ENCODE measurements at places on chromosomes 4 and X.

DNA sequence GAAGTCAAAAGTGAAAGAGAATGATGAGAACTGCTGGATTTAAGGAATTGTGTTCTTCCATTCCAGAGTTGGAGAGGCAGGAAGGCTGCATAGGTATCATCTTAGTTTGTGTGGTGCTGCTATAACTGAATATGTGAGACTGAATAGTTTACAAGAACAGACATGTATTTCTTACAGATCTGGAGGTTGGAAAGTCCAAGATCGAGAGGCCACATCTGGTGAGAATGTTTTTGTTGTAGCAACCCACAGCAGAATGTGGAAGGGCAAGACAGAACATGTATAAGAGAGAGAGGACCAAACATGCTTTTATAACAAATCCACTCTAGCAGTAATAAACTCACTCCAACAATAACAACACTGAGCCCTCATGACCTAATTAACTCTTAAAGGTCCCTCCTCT, 408.6 kb downstream of the FAM47B start:
- DNase-seq: no peak

- DNase-seq: no peak
Measured at GRCh38 chr4:118814058-118814457, 21.9 kb downstream of the SEC24D start.

DNA sequence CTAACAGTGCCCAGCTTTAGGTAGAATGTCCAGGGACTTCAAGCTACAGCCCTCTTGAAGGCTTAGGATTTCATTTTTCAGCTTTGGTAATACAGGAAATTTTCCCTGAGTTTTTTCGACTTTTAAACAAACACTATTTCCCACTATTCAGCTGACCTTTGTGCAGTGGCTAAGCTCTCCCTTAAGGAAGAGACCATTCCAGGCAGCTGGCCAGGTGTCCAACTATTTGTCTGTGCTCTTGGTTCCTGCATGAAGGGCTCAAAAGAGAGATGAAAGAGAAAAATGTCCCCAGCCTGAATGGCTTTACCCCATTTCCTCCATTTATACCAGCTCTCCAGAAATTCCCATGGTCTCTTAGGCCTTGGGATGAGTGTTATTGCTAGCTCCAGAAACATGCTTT, 111.9 kb upstream of the KLF8 start:
- no peak for DNase-seq

GRCh38 chr4:145740806-145741205, 60.9 kb downstream of the C4orf51 start:
- no peak for DNase-seq

GRCh38 chr4:94373752-94374151, 31.1 kb upstream of the HPGDS start:
- no peak for DNase-seq

DNA sequence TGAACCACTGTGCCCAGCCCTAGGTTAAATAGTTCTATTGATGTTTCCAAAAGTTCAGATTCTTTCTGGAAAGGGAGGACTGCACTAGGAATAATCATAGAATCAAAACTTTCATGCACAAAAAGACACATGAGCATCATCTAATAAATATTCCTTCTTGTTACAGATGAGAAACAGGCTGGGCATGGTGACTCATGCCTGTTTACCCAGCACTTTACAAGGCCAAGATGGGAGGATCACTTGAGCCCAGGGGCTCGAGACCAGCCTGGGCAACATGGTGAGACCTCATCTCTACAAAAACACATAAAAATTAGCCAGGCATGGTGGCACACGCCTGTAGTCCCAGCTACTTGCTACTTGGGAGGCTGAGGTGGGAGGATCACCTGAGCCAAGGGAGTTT, 27.7 kb downstream of the LARP7 start:
- no peak for DNase-seq

All from neuronal stem cell (in vitro differentiated cells).